Ascending aorta (tissue), 2 donors: ENCODE measurements at places on chromosomes 2 and 18.

DNA sequence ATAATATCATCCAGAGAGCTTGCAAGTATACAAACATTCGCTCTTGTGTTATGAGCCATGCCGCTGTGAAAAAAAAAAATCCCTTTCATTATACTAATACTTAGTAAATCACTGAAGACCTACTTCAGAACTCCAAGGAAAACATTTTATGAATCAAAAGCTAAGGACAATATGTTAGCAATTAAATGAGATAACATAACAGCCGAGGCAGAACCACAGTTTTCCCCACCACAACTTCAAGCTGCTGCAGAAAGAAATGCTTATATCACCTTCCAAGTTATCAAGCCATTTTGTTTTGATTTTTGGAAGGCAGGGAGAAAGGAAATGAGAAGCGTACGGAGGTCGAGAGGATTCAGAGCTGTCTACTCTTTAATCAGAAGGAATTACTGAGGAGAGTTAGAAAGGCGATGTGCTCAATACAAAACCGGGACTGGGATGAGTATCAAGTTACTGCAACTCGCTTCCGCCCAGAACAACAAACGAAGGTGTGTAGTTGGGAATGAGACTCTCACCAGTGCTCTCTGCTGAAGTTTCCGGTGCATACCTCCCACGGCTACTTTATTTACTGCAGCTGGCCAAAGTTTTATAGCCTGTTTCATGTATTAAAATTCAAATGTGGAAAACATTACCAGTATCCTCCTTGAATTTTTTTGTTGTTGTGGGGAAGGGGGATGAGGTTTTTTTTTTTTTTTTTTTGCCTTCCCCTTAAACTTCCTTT is 292.2 kb upstream of the CCDC68 start:
- no peak for DNase-seq

DNA sequence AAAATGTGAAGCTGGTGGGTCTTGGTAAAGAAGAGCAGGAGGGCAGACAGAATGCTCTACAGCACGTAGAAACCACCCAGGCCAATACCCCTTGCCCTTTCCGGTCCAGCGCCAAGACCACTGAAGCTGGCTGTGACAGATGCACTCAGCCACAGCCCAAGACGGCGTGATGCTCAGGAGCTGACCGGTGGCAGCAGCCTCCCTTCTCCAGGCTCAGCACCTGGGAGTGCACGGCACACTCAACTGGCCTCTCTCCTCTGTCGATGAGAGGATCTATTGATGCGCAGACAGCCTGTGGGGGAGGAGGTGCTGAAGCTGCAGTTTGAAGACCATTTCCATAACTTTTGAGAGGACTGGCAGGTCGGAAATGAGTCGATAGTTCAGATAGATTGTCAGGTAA is 141.0 kb upstream of the MYT1L start:
- no peak for DNase-seq

GRCh38 chr2:60965499-60965785 is 52.1 kb upstream of the PEX13 start:
- DNase-seq = no peak

DNA sequence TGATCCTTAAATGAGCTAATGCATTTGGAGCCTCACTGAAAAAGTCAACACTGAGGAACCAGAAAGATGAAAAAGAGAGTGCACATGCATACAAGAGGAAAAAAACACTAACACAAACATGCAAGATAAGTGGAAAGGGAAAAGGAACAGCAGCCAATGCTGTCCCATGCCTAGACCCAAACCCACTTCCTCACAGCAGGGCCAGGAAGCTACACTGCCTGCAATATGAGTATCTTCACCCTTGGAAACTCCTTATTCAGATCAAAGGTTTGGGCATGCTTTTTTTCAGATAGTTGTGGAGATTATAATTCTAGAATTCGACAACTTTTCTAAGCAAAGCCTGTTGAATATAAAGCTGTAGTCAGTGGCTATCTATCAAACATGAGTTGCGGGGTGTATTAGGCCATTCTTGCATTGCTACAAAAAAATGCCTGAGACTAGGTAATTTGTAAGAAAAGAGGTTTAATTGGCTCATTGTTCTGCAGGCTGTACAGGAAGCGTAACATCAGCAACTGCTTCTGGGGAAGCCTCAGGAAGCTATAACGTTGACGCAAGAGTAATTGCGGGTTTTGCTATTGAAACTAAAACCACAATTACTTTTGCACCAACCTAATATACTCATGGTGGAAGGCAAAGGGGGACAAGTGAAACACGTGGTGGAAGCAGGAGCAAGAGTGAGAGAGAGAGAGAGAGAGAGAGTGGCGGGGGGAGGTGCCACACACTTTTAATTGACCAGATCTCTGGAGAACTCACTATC is 138.2 kb downstream of the MBD2 start:
- DNase-seq = no peak

DNA sequence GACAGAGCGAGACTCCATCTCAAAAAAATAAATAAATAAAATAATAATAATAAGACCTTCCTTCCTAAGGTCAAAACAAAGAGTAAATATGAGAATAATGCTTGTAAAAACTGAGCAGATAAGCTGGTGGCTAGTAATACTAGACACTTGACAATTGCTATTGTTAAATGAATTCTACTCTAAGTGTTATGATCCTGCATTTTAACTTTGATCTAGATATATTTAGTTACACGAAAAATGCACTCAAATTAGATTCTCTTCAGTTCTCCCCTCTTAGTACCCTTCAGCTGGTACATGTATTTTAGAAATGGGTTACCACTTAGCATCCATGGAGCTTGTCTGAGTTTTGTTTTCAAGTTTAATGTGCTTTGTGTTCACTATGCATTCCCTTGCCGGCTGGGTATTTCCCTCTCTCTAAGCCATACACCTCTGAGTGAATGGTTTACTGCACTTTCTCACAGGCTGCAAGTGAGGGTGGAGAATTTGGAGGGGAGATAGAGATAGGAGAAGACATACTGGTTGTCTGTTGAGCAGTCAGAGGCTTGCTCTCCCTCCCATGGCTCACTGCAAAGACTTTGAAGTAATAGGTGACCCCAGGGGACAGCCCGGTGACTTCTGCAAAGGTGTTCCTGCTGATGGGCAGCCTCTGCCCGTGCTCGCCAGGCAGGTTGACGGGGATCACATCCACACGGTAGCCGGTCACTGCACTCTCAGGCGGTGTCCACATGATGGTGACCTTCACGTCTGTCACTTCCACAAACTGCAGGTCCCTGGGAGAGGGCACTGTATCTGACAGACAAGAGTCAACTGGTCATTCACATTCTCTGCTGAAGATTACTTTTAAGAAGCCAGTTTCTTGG is 29.9 kb downstream of the FN1 start:
- DNase-seq = no peak

GRCh38 chr2:212957624-212958023 is 193.8 kb downstream of the IKZF2 start:
- no peak for DNase-seq

GRCh38 chr2:160373666-160374065 is 119.9 kb downstream of the RBMS1 start:
- DNase-seq = no peak

- no peak for DNase-seq
Observed at GRCh38 chr18:47204908-47205522, 28.9 kb upstream of the IER3IP1 start.

- DNase-seq = no peak
Observed at GRCh38 chr18:35776473-35776872, 194.9 kb downstream of the GALNT1 start.

GRCh38 chr2:241017228-241017940 is 19.0 kb downstream of the SNED1 start:
- DNase-seq = no peak

- DNase-seq = no peak
Observed at GRCh38 chr2:70905443-70906421, 30.0 kb upstream of the ATP6V1B1 start.

DNA sequence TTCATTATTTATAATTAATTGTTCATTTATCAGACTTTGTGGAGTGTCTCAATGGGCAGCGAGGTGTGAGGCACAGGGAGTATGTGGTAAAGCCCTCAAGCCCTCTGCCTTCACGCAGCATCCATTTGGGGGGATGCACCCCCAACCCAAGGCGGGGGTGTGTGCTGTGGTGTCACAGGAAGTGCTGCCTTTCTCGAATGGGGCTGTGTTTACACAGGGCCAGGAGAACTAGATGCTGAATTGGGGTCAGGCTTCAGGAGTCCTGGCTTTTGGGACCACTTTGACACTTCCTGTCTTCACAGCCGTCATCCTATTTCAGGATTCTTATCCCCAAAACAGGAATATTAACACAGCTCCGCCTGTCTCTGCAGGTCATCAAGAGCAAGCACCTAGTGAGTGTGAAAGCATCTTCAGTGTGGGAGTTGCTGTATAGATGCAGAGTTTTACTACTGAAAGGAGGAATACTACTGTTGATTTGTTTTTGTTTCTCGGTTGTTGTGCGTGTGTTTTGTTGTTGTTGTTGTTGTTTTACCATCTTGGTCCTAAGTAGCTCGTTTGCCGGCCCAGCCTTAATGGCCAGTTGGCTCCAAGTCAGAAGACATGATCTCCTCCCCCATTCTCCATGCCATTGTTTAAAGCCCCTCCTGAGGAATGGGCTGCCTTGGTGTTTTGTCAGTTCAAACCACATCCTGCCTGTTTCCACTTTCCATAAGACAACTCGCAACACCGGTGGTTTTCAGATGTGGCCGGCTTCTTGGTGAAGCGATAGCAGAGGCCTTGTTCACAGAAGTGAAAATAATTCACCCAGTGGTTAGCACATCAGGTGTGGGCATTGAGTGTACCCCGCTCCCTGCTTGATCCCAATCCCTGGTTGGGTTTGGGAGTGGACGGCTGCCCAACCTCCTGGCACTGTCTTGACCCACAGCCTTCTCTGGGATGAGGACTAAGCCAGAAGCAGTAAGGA is 221.3 kb downstream of the BCL2 start:
- no peak for DNase-seq

DNA sequence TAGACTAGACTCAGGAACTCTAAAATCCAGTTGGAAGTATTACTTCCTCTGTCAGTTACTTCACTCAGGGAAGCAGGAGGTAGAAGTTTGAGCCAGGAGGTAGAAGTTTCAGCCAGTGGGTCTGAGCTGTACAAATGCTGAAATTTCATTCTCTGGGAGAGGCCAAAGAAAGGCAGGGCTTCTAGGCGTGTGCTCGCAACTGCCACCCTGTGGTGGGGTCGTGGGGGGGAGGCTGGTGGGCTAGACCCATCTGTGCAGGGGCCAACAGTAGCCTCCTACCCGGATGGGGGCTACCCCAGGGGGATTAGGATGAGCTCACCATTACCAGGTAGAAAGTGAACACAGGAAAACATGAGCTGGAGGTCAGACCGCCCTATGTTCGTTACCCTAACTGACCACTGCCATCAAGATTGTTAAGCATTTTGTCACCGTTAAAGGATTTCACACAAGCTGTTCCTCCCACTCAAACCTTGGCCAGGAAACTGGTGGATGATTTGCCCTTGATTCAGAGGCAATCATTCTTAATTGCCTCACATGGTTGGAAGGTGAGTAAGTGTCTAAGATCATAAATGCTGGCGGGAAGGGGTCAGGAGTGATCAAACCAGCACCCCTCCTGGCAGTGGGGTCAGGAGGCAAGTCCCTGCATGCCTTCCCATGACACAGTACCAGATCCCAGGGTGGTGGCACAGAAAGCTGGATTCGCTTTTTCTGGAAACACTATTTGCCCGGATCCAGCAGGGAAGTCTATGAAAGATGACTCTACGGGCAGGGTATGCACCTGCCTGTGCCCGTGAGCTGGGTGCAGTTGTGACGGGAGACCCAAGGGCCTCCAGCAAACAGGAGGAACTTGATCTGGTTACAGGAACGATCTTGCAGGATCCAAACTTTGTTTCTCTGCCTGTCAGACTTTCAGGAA is 5.2 kb upstream of the FHL2 start:
- peak; percentile 73 for DNase-seq

DNA sequence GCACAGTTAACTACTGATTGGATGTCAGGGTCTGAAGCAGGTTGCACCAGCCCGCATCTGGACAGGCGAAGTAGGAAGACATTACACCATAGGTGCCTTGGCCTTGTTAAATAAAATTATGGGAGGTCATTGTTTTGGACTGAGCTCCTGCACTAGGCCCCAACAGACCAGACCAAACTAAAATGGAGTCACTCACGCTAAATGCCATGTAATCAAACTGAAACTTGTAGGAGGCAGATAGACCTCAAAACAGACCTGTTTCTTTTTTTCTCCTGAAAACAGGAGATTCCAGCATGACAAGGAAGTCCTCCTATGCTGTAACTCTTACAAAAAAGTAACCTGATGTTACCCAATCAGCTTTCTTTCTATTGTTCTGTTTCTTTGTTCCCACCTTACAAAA is 15.5 kb upstream of the NFU1 start:
- DNase-seq = no peak

DNA sequence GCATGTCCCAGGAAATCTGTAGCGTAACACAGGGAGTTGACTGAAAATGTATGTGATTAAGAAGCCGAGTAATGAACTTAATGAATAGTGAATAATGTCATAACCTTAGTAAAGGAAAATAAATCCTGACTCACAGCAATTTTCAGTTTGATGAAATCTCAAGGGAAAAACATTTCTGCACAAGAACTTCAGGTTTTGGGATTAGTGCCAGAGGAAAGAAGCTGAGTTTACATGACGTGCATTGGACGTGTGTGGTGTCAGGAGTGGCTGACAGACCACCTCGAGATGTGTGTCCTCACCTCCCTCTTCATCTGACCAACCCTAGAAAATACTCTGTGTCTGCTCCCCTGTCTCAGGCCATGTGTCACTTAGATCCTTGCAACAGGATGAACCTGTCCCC is 39.1 kb downstream of the VWA3B start:
- no peak for DNase-seq

DNA sequence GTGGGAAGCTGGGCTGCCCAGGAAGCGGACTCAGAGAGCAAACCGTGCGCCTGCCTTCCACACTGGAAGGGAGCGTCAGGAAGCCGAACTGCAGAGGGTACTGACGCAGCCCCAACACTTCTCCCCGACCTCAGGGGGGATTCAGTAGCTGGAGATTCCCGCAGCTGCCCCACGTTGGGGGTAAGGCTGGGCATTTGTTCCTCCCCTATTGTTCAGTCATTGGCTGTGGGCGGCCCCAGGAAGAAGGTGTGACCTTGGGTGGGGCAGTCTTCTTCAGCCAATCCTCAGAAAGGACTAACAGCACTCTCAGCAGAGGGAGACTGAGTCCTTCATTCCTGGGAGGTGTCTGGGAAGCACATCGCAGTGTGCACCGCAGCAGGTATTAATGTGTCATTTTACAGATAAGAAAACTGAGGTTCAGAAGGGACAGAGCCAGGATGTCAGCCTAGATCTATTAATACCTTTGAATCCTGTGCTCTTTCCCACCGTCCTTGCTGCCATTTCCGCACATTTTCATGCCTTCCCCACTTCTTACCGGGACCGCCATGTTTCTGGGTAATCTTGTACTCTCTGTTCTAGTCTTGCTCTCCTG is 12.1 kb upstream of the C18orf32 start:
- DNase-seq = no peak

DNA sequence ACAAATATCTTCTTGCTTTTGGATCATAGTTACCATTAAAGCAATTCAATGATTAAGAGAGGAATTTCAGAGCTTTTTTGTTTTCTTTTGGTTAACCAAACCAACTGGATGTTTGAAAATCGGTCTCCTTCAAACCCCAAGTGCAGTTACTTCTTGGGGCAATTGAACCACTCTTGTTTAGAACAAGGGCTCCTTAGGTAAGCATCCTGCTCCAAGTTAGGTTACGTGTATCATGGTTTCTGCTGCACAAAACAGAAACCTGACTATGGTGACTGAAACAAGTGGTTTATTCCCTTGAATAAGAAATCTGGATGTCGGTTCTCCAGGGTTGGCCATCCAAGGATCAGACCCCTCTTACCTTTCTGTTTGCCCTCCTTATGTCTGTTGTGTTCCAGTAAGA is 16.1 kb upstream of the LGALSL start:
- no peak for DNase-seq
